MCF 10A (cell line): ENCODE measurements at places on chromosomes 13 and 19.

DNA sequence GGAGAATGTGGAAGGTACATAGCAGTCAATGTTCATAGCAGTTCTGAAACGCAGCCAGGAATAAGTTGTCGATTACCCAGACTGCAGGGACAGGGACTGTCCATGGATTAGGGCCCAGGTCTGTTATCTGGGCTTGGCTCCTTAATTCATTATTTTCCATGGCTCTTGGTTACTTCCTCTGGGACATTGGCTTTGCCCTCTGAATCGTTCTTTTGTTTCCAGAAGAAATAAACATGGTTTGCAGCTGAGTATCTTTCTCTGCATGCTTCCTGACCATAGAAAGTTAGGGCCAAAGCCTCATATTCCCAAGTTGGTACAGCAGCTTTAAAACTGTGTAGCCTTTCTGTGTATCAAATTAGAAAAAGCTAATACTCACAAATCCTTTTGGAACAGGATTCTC is 121.7 kb upstream of the MAB21L1 start:
- DNase-seq, result no peak

DNA sequence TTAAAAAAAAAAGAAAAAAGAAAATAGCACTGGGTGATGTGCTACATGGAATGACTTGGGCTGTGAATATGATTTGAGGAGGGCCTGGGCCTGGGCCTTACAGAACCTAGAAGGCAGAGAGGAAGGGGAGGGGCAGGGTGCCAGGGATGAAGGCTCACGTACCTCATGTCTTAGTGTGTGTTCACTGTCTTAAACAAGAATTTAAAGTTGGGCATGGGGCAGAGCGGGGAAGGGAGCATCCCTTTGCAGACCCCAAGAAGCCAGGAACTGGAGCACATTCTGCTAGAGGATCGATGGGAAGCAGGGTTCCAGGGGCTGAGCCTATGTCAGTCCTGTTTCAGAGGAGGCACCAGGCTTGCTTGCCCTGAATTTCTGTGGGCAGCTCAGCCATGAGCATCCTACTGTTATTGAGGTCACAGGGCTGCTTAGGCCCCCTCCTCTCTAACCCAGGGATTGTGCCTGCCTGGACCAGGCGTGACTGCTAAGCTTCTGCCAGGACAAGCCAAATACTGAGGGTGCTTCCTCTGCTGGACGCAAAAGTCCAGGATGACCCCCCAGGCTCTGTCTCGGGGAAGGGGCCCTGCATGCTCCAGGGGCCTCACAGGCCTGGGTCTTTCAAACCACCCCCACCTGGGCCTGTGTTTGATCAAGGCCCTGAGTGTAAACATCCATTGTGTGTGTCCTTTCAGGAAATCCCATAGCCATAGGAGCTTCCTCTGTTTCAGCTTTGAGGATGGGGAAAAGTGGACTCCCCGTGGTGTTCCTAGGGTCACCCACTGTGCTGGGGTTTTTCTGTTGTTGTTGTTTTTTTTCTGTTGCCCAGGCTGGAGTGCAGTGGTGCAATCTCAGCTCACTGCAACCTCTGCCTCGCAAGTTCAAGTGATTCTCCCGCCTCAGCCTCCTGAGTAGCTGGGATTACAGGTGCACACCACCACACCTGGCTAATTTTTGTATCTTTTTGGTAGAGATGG is 4.8 kb downstream of the LSR start:
- DNase-seq, result no peak

- DNase-seq, result no peak
Measured at GRCh38 chr13:19681517-19681916, 48.1 kb downstream of the MPHOSPH8 start.

- DNase-seq, result no peak
Measured at GRCh38 chr19:15120135-15121026, 13.2 kb downstream of the SYDE1 start.

- no peak for DNase-seq
Measured at GRCh38 chr13:112205990-112206389, 139.0 kb downstream of the SOX1 start.

DNA sequence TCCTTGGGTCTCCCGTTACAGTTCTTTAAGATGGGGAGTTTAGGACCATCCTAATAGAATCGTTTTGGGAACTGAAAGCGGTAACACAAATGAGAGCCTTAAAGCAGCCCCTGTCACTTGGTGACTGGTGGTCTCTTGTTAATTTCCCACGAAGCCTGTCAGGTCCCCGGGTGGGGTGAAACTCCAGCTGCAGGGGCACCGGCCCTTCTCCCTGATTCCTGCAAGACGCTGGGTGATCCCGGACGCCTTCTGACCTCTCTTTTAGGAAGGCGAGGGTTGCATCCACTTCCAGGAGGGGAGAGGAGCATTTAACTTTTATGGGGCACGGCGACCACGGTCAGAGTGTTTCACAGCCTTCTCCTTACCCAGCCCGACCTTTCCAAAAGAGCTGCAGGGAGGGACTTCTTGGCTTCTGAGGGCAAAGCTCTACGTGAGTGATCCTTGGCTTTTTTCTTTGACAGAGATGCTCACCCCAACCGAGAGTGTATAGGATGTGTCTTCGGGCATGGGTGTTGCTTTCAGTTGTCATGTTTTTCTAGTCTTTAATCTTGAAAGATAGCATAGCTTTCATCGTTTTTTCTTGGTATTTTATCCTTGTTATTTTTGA is 688 bp downstream of the ZNF225 start:
- DNase-seq, result peak; percentile 3

GRCh38 chr13:113647351-113648215 is 10.4 kb downstream of the ATP4B start:
- peak; percentile 87 for DNase-seq

- DNase-seq, result no peak
Measured at GRCh38 chr13:56864451-56864850, 276.3 kb upstream of the PRR20A start.

GRCh38 chr19:4518345-4519171 is at the start of gene PLIN4:
Gene PLIN4 (minus strand): TSS chr19:4518486. CDS start chr19:4518272, 214 bp downstream.
- DNase-seq, result peak; percentile 60

DNA sequence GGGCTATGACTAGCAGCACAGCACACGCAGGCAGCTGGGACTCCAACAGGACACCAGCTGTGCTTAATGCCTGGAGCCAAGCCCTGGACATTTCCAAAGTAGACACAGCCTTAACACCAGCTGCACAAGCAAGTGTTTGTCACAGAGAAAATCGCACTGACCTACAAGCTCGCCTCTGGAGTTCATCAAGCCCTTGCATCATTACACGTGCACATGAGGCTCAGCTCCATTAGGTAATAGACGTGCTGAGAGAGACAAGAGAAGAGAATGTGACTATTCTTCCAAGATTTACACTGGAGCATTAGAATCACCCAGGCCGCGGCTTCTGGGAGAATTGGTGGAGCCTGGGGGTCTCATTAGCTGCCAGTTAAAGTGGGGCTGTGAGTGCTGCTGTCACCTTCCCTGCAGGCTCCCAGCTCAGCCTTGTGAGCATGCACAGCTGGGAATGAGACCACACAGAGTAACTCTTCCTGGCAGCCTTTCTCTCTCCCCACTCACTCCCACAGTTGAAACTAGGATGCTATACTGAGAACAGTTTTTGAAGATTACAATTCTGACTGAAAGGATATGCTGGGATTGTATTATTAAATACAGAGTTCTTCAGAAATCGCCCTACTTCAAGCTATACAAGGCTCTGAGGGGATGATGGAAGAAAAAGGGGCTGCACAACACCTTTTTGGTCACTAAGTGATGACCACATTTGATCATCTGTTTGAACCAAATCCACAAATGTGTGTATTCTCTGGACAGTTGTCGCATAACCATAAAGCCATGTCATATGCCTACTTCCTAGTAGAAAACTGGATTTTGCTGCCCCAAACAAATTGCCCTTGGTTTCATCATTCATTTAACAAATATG is 10.5 kb downstream of the STOML3 start:
- DNase-seq, result no peak

GRCh38 chr13:60080850-60081249 is 82.9 kb downstream of the DIAPH3 start:
- no peak for DNase-seq

- no peak for DNase-seq
Measured at GRCh38 chr19:47413941-47414340, 5.4 kb downstream of the MEIS3 start.

DNA sequence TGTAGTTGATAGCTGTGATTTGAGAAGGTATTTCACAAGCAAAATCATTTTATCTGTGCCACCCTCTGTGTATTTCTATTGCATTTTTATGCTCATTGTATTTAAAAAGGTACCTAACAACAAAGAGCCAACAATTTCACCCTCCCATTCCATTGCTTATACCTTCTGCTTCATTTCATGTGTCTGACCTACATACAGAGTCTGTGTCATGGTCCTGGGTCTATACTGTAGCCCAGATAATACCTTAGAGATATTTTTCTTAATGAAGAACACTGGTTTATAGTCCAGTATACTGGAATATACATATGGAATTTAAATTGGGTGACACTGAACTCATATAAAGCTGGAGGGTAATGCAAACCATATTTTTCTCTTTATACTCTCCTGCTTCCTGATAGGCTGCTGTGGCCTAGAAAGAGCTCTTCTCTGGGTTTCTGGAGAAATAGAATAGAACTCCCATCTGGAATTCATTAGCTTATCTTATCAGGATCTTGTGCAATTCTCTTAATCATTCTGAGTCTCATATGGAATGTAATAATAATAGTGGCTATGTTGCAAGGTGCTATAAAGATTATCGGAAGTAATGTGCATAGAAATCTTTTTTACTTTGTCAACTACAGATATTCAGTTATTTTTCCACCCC is 31.8 kb upstream of the SPART start:
- no peak for DNase-seq

DNA sequence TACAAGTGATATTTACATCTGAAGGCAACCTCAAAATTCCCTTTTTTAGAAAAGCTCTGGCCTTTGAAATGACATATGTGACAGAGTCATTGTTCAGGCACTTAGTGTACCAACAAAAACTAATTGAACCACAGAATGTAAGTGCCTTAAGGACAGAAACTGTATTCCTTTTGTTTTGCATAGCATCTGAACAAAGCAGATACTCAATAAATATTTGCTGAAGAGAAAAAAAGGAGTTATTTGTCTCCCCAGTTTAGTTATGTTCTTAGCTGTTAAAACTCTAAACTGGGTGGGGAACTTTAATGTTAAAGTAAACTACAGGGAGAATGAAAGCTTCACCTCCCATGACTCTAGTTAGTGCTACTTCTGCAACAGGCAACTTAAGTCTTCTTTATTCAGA is 56.8 kb upstream of the KLF5 start:
- DNase-seq, result no peak
